ENCODE measurements at places on chromosomes 7 and 10.

GRCh38 chr10:93701866-93702209 is 554 bp downstream of the FRA10AC1 start:
- no peak for DNase-seq

- no peak for DNase-seq
Observed at GRCh38 chr10:48727866-48728265, 43.2 kb downstream of the WDFY4 start.

- DNase-seq = no peak
Observed at GRCh38 chr10:50513956-50514355, 109.8 kb downstream of the SGMS1 start.

- DNase-seq = no peak
Observed at GRCh38 chr10:33353334-33353733, 18.9 kb upstream of the NRP1 start.

DNA sequence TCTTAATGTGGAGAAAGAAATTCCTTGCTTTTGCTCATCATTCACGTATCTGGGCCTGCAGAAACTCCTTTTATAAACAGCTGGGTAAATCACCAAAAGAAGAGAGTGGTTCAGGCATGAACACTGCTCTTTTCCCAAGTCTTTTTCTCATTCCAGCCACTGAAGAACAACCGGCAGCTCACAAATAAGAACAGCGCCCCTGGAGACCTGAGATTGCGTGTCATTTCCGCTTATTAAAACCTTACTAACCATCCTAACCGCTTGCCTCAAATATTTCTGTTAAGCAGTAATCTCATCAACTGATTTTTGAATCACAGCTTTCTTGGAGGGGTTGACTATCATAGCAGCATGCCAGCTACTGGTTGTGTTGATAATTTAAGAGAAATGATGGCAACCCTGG is 213.0 kb upstream of the PLXNA4 start:
- DNase-seq = no peak

DNA sequence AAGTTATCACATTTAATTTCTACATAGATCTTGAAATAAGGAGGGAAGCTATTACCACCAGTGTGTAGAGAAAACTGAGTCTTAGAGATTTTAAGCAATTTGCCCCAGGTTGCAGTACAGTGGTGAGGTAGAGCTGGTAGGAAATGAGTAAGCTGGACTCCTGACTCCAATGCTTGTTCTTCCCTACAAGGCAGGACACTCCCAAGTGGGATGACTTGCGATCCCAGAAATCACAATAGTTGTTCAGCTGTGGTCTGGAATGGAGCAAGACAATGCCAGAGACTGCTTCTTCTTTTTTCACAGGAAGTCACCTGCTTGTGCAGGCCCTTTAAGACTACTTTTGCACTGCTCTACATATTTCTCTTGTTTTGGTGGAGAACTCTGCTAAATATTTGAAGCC is 327.2 kb upstream of the BMPER start:
- DNase-seq = no peak

GRCh38 chr10:114491933-114492332 is 87.6 kb upstream of the AFAP1L2 start:
- DNase-seq = no peak

DNA sequence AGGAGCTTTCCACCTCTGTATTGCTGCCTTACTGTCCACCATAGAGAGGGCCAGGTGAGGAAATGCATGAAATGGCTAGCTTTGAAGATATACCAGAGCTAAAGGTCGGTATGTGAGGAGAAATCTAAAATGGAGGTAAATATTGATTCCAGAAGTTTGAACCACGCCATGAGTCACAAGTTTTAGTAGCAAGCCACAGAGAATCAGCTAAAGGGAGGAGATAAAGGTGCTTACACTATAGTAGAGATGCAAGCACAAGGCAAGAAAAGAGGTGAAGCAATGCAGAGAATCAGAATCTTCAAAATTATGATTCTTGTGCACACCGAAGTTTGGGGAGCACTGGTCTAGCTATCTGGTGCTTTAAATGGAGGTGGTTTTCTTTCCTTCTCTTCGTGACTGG is 3.0 kb upstream of the GSAP start:
- DNase-seq = no peak

DNA sequence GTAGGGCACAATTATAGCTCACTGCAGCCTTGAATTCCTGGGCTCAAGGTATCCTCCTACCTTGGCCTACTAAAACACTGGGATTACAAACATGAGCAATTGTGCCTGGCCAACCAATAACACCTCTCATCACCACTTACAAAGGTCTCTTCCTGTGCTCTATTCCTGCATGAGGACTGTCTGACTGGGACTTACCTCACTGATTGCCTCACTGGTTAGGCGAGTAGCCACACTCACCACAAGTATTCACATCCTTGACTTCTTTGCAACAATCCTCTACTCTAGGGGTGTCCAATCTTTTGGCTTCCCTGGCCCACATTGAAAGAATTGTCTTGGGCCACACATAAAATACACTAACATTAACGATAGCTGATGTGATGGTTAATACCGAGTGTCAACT is 22.6 kb upstream of the PDIA4 start:
- DNase-seq = no peak

- DNase-seq = no peak
Observed at GRCh38 chr10:96665306-96665705, 55.0 kb downstream of the PIK3AP1 start.

DNA sequence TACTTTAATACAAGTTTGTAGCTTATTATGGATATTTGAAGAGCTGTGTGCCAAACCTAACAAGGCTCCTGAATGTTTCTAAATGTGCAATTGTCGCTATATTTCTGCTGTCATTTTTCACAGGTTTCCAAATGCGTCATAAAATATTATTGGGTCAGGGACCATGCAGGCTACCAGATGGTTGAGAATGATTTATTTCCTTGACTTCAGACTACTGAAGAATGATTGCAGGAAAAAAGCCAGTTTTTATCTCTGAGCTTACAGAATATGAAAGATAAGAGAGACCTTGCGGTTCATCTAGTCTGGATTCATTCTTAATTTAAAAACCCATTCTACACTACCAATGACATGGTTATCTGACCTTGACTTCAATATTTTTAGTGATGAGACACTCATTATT is 55.2 kb downstream of the TSPAN12 start:
- DNase-seq = no peak

DNA sequence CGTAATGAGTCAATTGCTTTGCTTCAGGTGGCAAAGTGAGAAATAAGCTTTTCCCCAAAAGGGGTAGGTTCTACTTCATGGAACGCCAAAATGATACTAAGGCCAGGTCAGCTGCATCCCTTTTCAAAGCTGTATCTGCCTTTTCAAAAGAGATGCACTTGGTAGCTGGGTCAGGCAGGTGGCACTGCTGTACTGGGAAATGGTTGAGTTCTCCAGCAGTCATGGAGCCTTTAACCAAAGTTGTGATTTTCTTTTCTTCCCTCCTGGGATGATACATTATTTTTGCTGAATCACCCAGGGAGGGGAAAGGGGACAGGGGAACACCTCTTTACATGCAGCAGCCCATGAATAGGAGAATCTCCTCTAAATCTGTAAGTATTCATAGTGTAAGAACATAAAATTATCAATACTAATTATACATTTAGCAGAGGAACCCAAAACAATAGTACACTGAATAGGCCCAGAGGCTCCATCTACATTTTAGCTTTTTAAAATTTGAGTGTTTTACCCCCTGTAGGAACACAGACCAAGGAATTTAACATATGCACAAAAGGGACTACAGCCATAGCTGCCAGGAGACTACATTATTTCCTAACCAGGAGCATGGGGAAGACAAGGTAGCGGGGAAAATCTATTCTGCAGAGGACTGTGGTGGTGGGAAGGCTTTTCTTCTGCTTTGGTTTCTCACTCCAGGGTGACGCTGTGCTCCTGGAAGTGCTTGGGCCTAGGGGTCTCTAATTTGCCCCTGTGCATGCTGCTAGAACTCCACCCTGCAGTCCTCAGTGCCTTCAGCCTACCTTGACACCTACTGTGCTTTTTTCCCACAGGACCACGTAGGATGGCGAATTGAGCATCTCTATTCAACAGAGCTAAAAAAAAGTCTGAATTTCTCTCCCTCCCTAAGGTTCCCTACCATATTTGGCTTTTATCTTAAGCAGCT is 6.4 kb upstream of the GPR22 start:
- peak; percentile 71 for DNase-seq

- DNase-seq = no peak
Observed at GRCh38 chr7:7446616-7447015, 89.1 kb downstream of the COL28A1 start.
